Foreskin fibroblast (primary cell): ENCODE measurements at places on chromosomes 4 and X.

GRCh38 chr4:82181789-82182188, 192.0 kb downstream of the HNRNPD start:
- no peak for DNase-seq

DNA sequence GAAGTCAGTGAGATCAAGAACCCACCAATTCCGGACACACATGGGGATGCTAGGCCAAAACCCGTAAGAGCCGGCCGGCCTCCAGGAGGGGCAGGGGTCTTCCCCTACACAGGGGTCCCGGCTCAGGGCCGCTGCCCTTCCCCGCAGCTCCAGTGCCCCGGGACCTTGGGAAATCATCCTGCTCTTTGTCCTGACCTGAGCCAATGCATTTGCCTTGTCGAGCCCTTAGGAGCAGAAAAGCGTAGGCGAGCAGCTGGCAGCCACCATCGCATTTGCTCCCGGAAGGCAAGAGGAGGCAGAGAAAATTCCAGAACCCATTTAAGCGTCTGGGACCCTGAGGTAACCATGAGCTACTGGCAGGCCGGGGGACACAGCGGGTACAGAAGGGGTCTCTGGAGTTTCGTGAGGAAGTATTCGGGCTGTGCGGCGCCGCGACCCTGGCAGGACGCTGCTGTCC, 7.4 kb upstream of the TNIP2 start:
- no peak for DNase-seq

GRCh38 chr4:26687728-26688127, 103.8 kb downstream of the TBC1D19 start:
- peak; percentile 86 for DNase-seq

DNA sequence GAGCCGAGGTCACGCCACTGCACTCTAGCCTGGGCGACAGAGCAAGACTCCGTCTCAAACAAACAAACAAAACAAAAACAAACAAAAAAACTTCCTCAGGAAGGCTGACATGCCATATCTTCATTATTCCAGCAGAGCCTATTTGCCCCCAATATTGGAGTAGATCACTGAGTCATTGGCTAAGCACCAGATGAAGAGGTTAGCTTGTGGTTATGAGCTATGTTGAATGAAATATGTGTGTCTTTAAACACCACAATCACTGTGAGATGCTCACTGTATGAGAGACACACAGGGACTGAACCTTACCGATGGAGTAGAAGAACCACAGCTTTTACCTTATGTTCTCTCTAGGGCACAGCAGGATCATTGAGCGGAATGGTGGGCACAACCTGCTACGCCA, 122.1 kb upstream of the EOLA2 start:
- DNase-seq = peak; percentile 59

- no peak for DNase-seq
Measured at GRCh38 chr4:185738820-185739219, 73.2 kb downstream of the SORBS2 start.

- DNase-seq = no peak
Measured at GRCh38 chrX:50798783-50799182, 15.2 kb downstream of the SHROOM4 start.

DNA sequence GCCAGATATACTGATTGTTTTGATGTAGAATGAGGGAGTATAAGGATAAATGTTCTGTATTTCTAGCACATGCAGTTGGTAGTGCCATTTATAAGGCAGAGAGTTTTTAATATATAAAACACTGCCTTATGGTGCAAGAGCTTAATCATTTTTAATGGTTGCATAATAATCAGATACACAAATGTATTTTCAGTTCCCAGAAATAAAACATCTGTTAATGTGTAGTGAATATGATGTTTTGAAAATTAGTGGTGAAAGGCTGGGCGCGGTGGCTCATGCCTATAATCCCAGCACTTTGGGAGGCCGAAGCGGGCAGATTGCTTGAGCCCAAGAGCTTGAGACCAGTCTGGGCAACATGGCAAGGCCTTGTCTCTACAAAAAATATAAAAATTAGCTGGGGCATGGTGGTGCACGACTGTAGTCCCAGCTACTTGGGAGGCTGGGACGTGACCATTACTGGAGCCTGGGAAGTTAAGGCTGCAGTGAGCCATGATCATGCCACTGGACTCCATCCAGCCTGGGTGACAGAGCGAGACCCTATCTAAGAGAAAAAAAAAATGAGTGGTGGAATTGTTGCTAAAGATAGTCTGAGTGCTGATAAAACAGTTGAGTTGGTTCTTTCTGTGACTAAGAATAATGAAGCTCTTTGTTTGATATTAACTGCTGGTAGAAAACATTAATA, 29.3 kb downstream of the CLCN3 start:
- DNase-seq = no peak

DNA sequence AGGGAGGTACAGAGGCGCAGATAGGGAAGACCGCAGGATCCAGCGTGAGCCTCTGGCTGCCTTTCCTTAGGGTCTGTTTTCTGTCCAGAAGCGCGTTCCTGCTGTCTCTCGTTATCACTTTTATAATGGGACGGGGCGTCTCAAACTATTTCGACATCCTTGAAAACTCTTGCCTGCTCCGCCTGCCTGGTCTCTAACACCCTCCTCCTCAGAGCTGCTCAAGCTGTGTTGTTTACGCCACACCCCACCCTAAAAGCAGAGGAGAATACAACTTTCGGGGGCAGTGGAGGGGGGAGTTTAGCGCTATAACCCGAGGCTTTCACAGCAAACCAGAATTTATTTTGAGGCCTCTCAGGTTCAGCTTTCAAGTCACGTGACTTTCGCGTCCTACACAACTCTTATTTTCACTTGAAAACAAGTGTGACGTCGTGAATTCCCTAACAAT, 646 bp upstream of the FAM3A start:
- DNase-seq = peak; percentile 68

GRCh38 chr4:136392576-136392975, 1139.7 kb downstream of the PCDH18 start:
- DNase-seq = peak; percentile 12
